ENCODE measurements at places on chromosomes 5 and 9.

DNA sequence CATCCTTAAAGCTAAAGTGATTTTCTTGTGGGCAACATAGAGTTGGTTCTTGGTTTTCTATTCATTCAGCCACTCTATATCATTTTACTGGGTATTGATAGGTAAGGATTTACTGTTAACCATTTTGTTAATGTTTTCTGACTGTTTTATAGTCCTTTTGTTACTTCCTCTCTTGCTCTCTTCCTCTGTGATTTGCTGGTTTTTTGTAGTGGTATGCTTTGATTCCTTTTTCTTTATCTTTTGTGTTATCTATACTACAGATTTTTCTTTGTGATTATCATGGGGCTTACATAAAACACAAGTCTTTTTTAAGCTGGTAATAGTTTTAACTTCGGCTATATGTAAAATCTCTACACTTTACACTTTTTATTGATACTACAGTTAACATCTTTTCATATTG is 43.3 kb downstream of the CREBRF start:
- DNase-seq: no peak

DNA sequence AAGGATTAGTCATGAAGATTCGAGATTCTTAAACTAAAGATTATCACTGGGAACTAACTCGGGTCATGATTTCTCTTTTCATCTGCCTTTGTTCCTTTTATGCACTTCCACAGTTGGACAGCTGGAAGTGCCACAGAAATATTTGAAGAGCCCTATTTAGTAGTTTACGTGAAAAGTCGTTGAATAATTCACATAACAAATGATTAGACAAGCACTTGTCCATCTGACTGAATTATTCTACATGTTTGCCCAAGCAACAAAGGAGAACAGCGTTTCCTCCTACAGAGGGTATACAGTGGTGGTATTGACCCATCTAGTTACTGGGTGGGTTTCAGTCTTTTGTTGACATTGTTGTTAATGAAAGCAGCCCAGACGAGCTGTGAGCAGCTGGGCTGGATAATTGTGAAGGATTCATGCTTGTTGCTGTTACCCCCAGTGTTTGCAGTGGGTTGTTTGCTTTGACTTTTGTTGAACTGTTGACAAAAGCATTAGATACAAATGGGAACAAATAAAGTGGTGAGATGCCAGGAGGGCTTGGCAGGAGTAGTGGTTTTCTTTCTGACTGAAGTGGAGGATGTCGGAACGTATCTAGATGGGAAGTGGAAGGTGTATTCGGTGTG is 96.2 kb downstream of the TLE4 start:
- DNase-seq: no peak

GRCh38 chr5:14172149-14172795 is 29.1 kb downstream of the TRIO start:
- DNase-seq: no peak

DNA sequence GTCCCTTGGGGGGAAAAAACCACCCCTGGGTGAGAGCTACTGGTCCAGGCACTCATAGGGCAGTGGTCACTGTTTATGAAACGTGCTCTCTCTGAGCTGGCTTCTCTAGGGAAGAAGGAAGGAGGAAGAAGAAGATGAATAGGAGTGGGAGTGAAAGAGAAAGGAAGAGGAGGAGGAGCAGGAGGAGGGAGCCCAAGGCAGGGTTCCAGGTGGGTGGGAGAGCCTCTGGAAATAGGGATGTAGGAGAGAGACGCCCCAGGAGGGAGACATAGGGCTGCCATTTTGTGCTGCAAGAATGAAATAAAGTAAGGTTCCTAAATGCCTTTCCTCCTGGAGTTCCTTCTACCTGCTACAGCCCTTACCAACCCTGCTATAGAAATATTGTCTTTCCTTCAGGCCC is 65.7 kb downstream of the PCDH1 start:
- DNase-seq: no peak

DNA sequence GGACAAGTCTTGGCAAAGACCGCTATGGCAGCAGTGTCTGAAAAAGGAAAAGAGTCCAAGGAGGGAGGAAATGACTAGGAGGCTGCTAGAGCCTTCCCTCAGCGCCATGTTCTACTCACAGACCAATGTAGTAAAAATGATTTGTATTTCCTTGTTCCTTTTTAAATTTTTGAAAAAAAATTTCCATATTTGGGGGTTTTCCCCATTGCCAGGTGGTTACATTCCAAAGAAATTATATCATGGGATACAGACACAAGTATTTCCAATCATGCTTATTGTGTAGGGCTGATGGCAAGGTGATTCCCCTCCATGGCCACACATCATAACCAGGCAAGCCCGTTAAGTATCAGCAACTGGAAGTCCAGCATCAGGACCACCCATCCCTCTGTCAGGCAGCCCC is 138.2 kb downstream of the PIP5K1B start:
- DNase-seq: no peak

DNA sequence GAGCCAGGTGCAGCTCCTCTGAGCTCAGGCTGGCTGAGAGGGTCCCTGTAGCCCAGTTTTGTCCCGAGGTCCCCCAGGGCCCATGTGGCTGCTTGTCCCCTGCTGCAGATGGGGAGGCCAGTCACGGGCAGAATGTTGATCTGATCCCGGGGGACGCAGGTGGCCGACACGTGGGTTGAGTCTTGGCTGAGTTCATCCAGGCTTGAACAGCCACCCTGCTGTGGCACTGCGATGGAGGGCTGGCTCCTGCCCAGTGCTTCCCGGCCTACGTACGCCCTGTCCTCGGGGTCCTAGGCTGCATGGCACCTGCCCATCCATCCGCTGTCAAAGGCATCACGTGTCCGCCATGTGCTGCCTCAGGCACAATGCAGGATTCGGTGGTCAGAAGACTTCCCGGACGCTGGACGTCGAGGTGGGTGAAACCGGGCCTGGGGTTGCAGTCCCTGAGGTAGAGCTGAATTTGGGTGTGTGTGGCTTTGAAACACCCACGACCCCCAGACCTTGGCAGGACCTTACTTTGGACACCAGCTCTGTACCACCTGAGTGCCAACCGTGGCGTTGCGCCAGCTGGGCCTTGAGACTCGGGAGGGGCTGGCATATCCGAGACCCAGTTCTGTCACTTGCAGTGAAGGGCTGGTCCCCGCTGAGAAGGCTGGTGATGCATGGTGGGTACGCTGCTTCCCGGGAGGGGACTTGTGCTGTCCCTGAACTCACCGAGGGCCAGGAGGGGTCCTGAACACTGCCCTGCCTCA is 22.3 kb downstream of the RXRA start:
- DNase-seq: no peak

DNA sequence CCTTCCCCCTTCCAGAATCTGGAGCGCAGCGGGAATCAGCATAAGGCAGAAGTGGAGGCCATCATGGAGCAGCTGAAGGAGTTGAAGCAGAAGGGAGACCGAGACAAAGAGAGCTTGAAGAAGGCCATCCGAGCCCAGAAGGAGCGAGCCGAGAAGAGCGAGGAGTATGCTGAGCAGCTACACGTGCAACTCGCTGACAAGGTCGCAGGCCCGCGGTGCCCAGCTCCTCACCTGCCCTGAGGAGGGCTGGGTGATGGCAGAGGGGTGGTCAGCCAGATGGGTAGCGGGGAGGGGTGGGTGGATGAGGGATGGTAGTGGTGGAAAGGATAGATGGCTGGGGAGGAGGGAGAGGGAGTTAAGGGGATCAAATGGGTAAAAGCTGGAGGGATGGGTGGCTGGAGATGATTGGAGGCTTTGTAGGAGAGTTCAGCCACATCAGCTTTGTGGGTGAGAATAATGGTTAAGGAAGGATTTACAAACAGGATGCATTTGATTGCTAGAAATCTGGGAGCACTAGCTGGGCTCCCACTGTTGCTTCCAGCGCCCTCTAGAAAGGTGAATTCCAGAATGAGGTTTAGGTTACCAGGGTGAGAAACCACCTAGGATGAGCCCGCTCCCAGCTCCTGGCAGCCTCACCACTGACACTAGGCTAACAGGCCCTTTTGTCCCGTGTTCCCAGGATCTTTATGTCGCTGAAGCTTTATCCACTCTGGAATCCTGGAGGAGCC is 19.7 kb upstream of the GLE1 start:
- DNase-seq: no peak

DNA sequence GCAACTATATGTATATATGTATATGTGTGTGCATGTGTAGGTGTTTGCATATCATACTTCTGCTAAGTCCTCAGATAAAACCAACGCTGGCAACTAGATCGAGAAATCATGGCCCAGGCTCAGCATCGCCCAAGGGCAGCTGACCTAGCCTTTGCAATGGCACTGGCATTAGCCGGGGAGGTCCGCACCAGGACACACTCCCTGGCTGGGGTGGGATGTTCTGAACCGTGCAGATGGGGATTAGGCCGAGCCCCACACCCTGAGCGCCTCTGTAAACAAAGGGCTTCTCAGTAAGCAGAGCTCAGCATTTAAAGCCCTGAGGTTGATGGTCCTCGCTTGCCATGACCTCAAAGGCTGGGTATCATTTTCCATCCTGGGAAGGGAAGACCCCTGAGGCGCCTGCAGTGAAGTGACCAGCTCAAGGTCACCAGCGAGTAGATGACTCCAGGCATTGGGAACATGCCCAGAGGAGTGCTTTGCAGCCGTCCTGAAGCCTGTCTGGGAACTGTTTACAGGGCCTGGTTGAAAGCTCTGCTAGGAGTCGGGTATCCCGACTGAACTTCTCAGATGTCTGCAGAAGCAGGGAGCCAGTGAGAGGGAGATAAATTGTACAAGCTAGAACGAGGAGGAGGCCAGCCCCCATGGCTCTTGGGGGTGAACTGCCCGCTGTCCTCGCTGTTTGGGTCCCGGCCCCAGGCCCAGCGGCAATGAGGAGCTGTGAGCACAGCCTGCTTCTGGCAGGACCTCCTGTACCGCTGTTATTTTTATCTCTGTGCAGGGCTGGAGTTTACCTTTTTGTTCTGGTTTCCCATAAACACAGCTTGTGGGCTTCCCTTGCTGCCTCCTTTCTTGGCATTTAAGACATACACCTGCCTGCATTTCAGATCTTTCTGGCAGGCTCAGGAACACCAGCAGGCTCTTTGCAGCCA is 18.4 kb downstream of the GADD45G start:
- DNase-seq: no peak

- peak; percentile 15 for DNase-seq
Measured at GRCh38 chr5:30040488-30041118, 1152.9 kb upstream of the CDH6 start.

GRCh38 chr5:14806456-14806855 is 65.1 kb downstream of the ANKH start:
- no peak for DNase-seq

DNA sequence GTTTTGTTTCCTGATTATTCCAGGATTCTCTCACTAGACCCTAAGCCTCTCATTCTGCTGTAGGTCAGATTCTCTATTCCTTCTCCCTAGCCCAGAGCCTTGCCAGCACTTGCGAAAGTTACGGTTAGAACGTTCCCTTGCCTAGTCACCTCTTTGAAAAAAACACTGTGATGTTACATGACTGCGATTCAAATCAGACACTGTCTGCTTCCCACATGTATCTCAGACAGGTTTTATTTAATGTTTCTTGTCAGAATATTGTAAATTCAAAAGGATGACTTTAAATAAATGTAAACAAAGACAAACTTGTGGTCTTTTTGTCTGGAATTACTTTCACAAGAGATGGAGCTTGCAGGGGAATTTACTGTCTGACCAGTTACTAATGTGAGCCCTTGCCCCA is 116.5 kb upstream of the OTULINL start:
- no peak for DNase-seq

- no peak for DNase-seq
Measured at GRCh38 chr9:33446946-33447798, at the start of gene AQP3. Gene AQP3, minus strand, starts transcription at chr9:33447593. Its CDS starts 63 bp downstream, at chr9:33447530.

GRCh38 chr5:59346982-59347381 is 546.5 kb downstream of the PDE4D start:
- DNase-seq: no peak

- DNase-seq: no peak
Measured at GRCh38 chr9:37514999-37515398, 29.3 kb downstream of the POLR1E start.

DNA sequence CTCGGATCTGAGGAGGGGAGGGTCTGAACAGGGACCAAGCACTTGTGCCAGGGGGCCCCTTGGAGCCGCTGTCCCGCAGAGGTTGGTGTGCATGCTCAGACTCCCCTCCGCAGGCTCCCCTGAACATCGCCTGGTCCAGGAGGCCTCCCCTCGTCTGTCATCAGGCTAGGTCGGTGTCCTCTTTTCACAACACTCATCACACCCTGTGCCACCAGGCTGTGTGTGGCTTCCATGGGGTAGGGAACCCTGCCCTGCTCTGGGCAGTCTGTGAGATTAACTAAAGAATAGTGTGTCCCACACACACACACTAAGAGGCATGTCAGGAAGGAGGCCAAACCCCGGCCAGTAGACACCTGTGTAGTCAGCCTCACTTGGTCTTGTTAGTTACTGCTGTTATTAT is 119.3 kb downstream of the C5orf15 start:
- no peak for DNase-seq

GRCh38 chr9:34240006-34240405 is 61.2 kb downstream of the UBAP1 start:
- DNase-seq: peak; percentile 83

- DNase-seq: no peak
Measured at GRCh38 chr9:111481885-111482636, 2.1 kb downstream of the ECPAS start.

GRCh38 chr5:39578887-39579497 is 154.2 kb upstream of the DAB2 start:
- DNase-seq: peak; percentile 7

DNA sequence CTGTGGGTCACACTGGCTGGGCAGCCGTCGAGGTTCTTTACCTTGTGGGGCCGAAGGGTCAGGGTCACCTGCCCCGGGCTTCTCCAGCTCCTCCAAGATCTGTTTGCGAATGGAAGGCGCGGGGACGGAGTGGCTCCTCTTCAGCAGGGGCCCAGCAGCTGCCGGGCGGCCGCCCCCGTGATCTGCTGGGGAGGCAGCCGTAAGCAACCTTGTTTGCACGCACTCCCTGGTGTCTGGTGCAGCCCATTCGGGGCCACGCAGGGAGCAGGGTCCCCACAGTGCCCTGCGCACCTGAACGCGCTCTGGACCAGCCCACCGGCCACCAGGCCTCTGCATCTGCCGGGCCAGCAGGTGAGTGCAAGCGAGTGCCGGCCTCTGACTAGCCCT is 34.9 kb downstream of the PNPLA7 start:
- DNase-seq: no peak

GRCh38 chr9:36831381-36832161 is 202.5 kb downstream of the PAX5 start:
- no peak for DNase-seq

GRCh38 chr5:95768731-95769130 is 37.6 kb downstream of the RHOBTB3 start:
- DNase-seq: no peak

- no peak for DNase-seq
Measured at GRCh38 chr5:159888860-159889259, 27.4 kb upstream of the ADRA1B start.

- DNase-seq: no peak
Measured at GRCh38 chr5:149745943-149746324, 15.8 kb downstream of the PPARGC1B start.
